Type B pancreatic cell (in vitro differentiated cells): ENCODE measurements at places on chromosomes 3 and 15. TPM values are rescaled to one million over a fixed set of nuclear protein-coding genes. Genes with fewer than 3 reads are reported as not detected.
A peak's percentile ranks its signal among the peaks of the same experiment; 100 is the strongest.

- no peaks in the 10 kb centered on the region for H3K36me3 ChIP-seq
- peaks cover 19% of the 10 kb centered on the region for H3K4me1 ChIP-seq
- no peak for DNase-seq
- no peaks in the 10 kb centered on the region for H3K27me3 ChIP-seq
- no peak overlapping the region for H3K27ac ChIP-seq
Observed at GRCh38 chr15:70314688-70315087, 217.0 kb upstream of the TLE3 start.

- H3K4me3 ChIP-seq = peak within 1 kb of the TSS; percentile 94
- peaks cover 6% of the 10 kb centered on the region for H3K36me3 ChIP-seq
- peak within 1 kb of the TSS; percentile 92 for H3K27ac ChIP-seq
- H3K27me3 ChIP-seq = no peaks in the 10 kb centered on the region
- DNase-seq = no peak
Observed at GRCh38 chr3:52453496-52454249, at the start of gene TNNC1. Gene TNNC1, minus strand, starts transcription at chr3:52454041. Its CDS starts 26 bp downstream, at chr3:52454015.

- H3K4me1 ChIP-seq = no peaks in the 10 kb centered on the region
- DNase-seq = no peak
- no peaks in the 10 kb centered on the region for H3K36me3 ChIP-seq
- H3K27me3 ChIP-seq = peaks cover 8% of the 10 kb centered on the region
- H3K27ac ChIP-seq = no peak overlapping the region
- no peak overlapping the region for H3K4me3 ChIP-seq
Observed at GRCh38 chr3:128609294-128609693, 41.3 kb downstream of the RPN1 start.

DNA sequence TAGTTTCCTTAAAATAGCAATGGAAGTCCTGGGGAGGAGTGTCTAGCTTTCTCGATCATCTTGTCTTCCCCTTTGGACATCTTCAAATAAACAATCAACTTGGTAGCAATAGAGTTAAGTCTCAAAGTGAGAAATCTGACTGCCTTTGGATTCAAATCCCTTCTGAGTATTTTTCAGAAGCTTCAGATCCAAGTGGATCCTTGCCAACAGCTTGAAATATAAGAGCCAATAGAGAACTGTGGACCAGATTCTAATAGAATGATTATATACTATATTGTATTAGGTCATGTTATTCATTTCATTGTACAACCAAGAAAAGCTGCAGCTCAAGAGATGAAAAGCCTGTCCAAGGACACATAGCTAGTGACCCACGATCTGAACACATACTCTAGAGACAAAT lies 60.2 kb downstream of the SYNPR start:
- no peak overlapping the region for H3K27ac ChIP-seq
- no peak overlapping the region for H3K4me3 ChIP-seq
- peaks cover 7% of the 10 kb centered on the region for H3K4me1 ChIP-seq

The ZBTB47 gene
- total RNA-seq = 8.1 and 9.0 TPM in 2 replicates

The STRC gene
- 0.77 and 1.2 TPM in 2 replicates for total RNA-seq

The EXOG gene
- 6.7 and 16.8 TPM in 2 replicates for total RNA-seq

The SCAANT1 gene
- total RNA-seq = not detected in 2 replicates
